GM12891 (cell line): ENCODE measurements at places on chromosomes 7 and 10.

DNA sequence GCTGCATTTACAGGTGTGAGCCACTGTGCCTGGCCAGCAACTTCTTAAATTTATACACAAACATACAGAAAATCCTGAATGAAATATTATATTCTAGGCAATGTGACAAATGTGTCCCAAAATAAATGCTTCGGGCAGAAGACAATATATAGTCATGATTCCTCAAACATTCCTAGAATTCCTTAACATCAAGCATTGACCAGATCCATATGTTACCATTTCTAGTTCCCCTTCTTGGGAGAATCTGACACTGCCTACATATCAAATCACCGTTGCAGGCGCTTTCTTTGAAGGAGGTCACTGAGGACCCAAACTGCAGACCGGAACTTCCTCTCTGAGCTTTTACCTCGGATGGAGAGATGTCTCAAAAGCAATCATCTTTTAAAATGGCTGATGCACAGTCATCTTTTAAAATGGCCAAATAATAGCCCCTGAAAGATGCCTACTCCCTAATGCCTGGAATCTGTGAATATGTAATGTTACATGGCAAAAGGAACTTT lies 323.5 kb downstream of the PHF14 start:
- DNase-seq: no peak

- DNase-seq: no peak
These were observed 123.7 kb upstream of the KCTD7 start for GRCh38 chr7:66505009-66505408.

- DNase-seq: no peak
These were observed 1.7 kb upstream of the PAX2 start for GRCh38 chr10:100743626-100744135.

- no peak for DNase-seq
These were observed 172.3 kb upstream of the ADO start for GRCh38 chr10:62632071-62632809.

DNA sequence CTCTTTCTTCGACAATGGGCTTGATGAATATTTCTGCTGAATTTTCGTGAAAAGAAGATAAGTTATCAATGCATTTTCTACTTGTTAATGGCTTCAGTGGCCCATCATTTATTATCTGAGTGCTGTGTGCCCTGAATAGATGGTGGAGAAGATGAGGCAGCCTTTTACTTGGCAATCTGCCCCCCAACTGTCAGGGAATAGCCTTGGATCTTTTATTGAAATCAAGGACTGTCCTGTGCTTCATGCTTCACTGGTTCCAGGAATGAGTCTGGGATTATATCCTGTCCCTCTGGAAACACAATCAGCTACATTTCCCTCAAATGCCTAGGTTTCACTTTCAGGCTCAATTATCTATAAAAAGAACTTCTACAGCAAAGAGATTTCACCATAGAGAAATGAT lies 75.9 kb upstream of the NXPH1 start:
- DNase-seq: no peak
